ENCODE measurements at places on chromosomes 16 and 17.

GRCh38 chr17:35733366-35733765 is 1.9 kb downstream of the RASL10B start:
- DNase-seq = no peak

DNA sequence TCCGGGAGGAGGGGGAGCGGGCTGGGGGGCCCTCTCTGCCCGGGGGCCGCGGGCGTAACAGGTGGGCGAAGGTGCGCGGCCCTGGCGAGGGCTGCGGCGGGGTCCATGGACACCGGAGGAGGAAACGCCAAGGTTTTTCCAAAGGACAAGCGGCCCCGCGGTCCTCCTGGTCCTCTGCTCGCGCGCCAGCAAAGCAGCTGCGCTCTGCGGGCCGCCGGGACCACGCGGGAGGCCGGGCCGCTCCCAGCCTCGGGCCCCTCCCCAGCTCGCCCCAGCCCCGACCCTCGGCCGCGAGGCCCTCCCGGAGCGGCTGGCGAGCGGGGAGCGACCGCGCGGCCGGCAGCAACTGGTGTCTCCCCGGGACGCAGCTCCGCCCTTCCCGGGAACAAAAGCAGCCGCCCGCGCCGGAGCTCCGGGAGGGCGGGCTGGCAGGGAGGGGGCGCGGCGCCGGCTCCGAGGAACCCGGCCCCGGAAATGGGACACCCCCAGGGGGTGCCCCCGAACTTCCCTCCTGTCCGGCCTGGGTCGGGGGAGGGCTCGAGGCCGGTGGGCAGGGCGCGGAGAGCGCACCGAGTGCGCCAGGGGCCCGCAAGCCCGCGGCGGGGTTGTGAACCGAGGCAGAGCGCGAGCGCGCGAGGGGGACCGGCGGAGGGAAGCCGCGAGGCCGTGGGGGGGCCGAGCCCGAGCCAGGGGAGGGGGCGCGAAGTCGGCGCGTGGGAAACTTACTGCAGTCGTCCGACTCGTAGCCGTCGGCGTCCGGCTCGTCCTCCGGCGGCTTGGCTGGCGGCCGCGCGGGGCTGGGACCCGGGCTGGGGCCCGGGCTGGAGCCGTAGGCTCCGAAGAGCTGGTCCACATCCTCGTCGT is 837 bp downstream of the DOC2B start:
- DNase-seq = no peak

- peak; percentile 19 for DNase-seq
Measured at GRCh38 chr17:1229349-1229899, 40.8 kb upstream of the BHLHA9 start.

- no peak for DNase-seq
Measured at GRCh38 chr17:77417575-77417974, 276.8 kb downstream of the SEC14L1 start.

- no peak for DNase-seq
Measured at GRCh38 chr17:33385713-33386112, 92.6 kb upstream of the ASIC2 start.

DNA sequence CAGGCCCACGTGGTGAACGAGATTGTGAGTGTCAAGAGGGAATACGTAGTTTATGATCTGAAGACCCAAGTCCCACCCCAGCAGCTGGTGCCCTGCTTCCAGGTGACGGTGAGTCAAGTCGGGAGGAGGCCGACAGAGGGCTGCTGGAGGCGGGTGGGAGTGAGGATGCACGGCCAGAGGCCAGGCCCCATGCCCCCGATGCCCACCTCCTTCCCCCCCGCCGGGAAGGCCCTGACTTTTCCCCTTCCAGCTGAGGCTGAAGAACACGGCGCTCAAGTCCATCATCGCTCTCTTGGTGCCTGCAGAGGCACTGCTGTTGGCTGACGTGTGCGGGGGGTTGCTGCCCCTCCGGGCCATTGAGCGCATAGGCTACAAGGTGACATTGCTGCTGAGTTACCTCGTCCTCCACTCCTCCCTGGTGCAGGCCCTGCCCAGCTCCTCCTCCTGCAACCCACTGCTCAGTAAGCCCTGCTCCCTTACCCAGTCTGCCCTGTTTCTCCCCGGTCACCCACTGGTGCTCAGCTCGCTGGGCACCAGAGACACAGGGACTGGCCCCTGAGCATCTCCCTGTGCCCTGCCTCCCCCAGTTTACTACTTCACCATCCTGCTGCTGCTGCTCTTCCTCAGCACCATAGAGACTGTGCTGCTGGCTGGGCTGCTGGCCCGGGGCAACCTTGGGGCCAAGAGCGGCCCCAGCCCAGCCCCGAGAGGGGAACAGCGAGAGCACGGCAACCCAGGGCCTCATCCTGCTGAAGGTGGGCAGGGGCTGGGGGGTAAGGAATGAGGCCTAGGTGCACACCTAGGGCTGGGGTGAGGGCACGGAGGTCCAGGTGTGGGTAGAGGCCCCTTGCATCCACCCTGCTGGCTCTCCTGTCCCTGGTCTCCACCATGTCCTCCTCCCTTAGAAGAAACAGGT is 2.6 kb downstream of the ZACN start:
- DNase-seq = no peak

DNA sequence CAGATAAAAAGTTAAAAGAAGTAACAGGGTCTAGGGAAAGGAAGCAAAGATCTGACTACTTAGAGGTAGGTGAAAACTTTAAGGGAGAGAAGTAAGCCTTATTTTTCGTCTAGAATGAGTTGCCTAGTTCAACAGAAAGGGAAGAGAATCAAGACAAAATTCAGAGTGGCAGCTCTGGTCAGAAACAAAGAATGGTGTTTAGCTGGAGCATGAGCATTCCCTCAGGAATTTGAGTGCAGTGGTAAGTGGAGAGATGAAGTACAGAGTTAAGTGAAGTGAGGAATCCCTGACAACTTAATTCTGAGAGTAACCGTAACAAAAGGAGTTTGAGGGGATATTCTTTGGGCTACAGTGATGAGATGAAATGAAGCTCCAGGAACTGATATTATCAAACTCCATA is 11.5 kb downstream of the SMG6 start:
- no peak for DNase-seq

DNA sequence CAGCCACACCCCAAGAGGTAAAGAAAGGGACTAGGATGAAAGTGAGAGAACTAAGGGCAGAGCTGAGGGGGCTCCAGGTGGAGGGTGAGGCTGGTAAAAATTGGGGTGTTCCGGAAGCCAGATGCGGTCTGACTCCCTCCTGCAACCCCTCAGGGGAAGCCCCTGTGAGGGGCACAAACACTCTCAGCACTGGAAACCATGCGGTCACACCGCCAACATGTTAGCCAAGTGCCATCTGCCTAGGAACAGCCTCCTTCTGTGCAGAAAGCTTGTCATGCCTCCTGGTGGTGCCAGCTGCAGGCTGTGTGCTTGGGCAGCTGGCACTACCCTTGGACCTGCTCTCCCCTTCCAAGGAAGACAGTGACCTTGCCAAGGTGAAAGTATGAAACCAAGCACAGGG is 83.5 kb upstream of the RPL38 start:
- no peak for DNase-seq

DNA sequence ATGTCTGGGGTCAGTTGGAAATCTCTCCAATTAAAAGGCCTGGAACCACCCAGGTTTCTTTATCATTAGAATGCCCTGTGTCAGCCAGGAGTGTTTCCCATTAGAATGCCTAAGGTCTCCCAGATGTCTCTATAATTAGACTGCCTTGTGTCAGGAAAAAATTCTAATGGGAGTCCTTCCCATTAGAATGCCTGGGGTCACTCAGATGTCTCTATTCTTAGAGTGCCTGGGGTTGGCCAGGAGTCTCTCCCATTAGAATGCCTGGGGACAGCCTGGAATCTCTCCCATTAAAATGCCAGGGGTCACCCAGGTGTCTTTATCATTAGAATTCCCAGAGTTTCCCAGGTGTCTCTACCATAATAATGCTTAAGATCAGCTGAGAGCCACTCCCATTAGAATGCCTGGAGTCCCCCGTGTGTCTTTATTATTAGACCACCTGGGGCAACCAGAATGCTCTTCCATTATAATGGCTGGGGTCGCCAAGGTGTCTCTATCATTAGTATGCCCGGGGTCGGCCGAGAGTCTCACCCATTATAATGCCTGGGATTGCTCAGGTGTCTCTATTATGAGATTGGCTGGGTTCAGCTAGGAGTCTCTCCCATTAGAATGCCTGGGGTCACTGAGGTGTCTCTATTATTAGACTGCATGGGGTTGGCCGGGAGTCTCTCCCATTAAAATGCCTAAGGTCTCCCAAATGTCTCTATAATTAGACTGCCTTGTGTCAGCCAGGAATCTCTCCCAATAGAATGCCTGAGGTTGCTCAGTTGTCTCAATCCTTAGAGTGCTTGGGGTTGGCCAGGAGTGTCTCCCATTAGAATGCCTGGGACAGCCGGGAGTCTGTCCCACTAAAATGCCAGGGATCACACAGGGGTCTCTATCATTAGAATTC is 2254.6 kb downstream of the TP53TG3F start:
- no peak for DNase-seq

GRCh38 chr16:56334761-56335160 is 90.6 kb downstream of the AMFR start:
- no peak for DNase-seq

- DNase-seq = no peak
Measured at GRCh38 chr17:18278867-18279266, 18.4 kb downstream of the MIEF2 start.

DNA sequence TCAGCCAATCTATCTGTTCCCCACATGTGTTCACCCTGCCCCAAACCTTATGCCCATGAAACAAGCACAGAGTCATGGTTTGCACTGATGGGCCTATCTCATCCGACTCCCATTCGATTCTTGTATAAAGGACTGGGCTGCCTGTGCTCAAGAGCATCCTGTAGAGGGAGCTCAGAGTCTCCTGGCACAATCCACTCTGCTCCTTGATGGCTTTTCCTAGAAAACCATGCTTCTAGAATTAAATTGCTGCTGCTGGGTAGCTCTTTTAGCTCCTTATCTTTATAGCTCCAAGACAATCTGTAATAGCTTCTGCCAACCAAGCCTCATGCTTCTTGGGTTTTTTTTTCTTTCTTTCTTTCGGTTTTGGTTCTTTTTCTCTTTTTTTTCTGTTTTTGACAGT is 9.7 kb downstream of the ZNF19 start:
- no peak for DNase-seq

DNA sequence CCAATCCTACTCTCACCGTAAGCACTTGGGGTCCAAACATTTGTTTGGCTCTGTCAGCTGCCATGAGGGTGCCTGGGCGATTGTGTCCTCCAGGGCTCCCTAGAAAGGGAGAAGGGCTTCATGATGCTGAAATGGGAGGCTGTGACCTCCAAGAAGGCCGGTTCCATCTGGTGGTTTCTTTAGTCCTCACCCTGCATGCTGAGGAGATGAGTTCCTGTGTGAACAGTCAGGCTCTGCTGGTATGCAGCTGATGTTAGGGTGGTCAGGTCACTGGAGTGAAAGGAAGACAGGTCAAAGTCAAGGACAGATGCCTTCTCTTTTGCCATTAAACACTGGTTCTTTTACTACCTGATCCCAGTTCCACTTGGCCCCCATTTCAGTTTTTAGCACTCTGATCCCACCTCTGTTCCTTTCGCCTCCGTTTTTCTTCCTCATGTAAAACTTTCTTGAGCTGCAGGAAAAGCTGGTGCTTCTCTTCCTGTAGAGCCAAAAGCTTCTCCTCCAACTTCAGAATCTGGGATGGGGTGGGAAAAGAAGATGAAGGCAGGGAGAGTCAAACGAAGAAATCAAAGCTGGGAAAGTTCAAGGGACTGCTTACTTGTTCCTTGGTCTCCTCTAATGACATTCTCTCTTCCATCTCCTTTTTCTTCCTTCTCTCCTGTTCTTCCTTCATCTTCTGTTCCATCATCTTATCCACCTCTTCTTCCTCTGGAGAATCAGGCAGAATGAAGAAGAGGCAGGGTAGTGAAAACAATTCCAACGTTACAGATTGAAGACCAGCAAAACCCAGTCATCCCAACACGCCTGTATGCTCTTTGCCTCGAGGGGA is 1.1 kb downstream of the GPS2 start:
- no peak for DNase-seq

DNA sequence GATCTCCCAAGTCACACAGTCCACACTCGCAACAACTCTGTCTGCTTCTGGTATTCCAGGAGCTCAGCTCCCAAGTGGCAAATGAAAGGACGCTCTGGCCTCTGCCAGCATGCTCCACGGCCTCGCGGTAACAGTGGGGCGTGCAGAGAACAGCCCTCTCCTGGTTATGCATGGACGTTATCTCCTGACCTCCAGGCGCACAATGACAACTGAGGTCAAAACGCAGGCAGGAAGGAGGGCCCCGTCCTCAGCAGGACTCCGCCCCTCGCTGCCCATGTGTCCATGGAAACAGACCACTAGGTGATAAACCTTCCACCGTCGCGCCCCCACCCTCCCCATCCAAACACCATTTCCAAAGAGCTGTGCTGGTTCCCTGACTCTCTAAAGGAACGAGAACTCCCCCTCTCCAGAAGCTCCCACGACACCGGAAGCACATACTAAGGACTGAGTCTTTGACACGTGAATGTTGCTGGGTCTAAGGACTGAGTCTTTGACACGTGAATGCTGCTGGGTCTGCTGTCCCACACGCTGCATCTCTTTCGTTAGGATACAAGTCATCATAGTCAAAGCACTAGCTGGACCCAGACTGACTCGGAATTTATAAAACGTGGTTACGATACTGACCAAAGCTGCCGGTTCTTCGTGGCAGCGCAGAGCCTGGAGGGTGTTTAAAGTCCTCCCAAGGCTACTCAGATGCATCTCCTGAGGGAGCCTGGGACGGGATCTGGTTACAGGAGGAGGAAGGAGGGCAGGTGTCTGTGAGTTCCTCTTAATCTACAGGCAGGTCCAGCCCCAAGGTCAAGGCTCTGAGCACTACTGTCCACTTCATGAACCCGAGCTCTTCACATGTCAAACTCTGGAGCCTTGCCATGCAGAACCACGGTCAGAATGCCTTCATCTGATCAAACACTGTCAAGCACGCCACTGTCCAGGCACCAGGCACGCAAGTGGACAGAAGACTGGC is 43.9 kb downstream of the KLHDC4 start:
- no peak for DNase-seq

DNA sequence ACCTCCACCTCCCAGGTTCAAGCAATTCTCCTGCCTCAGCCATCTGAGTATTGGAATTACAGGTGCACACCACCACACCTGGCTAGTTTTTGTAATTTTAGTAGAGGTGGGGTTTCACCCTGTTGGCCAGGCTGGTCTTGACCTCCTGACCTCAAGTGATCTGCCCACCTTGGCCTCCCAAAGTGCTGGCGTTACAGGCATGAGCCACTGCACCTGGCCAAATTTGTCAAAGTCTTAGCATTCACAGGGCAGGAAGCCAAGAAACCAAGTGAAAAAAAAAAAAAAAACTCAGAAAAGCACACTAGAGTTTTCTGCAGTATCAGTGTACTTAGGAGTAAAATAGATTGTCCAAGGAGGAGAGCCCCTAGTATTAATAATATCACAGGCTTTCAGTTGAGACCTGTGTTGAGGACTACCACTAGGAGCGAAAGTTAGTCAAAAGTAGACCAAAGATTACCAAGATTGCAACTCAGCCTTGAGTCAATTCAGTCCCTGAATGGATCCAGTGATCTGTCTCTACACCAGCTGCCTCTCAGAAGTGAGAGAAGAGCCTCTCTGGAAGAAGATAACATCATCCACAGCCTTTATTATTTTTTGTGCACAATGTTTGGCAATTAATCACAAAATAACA is 159.7 kb downstream of the CEP112 start:
- no peak for DNase-seq

DNA sequence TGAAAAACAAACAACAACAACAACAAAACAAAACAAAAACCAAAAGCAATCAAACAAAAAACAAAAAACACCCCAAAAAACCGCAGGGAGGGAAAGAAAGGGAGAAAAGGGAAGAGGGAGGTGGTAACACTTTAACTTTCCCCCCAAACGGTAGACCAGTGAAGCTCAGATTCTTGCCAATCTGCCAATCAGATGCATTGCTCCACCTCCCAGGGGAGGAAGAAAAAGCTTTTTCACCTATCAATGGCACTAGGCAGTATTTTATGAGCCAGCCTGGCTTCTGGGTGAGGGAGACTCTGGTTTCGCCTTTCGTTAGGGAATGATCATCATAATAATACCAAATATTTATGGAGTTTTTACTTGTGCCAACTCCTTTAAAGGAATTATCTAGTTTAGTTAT is 94.1 kb downstream of the GPR139 start:
- no peak for DNase-seq
